Effector CD4-positive, alpha-beta T cell (primary cell): ENCODE measurements at places on chromosomes 1 and 21.
A peak's percentile ranks its signal among the peaks of the same experiment; 100 is the strongest.

- peak; percentile 66 for DNase-seq
Observed at GRCh38 chr21:44892536-44893277, 19.2 kb upstream of the PTTG1IP start.

- DNase-seq, result no peak
Observed at GRCh38 chr21:35163411-35163810, 114.3 kb upstream of the RUNX1 start.

DNA sequence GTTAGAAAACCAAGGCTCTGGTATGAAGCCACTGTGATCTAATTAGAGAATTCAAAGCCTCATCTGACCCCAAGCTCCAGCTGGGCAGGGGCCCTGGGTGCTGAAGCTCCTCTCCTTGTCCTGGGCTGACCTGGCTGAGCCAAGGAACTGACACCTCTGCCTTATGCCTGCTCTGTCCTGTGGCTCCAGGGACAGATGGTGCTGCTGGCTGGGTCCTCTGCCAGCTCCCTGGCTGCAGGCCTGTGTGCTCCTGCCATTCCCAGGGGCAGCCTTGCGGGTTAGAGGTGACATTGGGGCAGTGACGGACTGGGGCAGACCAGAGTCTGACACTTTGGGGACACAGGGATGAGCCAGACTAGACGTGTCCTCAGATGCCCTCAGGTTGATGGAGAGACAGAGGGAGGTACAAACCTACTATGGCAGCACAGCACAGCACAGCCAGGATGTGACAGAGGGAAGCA, 11.8 kb downstream of the ACOT11 start:
- DNase-seq, result no peak

GRCh38 chr1:59755069-59755685, 59.6 kb upstream of the HOOK1 start:
- DNase-seq, result no peak

DNA sequence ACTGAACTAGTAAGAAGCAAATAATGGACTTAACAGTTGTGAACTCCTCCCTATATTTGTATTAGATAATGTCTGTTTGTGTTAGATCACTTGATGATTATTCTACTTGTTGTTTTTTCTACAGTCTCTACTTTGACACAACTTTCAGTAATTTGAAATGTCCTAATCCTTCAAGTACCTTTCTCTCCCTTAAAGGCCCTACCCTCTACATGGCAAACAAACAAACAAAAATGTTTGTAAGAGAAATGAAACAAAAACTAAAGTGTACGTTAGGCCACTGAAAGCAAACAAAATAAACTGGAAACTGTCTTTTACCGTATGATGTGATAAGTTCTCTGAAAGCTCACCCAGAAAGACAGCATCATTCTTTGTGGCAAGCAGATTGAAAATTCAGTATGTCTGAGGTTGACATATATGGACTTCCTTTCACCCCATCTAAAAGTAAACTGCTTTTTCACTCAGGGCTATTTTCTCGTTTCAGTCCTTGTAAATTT, 255.9 kb upstream of the SNX7 start:
- DNase-seq, result no peak

DNA sequence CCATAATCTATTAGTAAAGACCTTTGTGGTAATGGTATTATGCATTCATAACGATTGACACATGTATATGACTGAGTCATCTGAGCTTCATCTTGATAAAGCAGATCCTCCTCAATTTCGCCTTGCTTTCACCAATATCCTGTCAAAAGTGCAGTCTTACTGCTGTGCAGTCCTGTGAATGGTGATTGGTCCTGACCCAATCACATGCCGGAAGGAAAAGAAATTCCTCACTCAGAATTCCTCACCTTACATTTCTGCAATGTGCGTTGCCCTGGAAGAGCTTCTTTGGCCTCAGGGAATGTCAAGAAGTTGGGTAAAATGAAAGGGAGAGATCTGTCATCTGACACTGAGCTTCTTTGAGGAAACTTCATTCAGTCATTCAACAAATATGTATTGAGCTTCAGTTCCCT, 121.0 kb upstream of the TSPAN2 start:
- DNase-seq, result no peak
